ENCODE measurements at places on chromosomes 1 and 21. TPM values are rescaled to one million over a fixed set of nuclear protein-coding genes. Genes with fewer than 3 reads are reported as not detected.

Gene PTPN7
- total RNA-seq: 4.3 TPM

Gene ESPN
- total RNA-seq: not detected

Gene C8B
- not detected for total RNA-seq

- DNase-seq: no peak
Measured at GRCh38 chr1:100861379-100861778, 33.3 kb downstream of the EXTL2 start.

GRCh38 chr1:15075817-15076216 lies 77.7 kb upstream of the TMEM51 start:
- no peak for DNase-seq

GRCh38 chr1:246695136-246695535 lies 29.1 kb upstream of the SCCPDH start:
- no peak for DNase-seq

GRCh38 chr1:180579961-180580611 lies 21.3 kb downstream of the OVAAL start:
- no peak for DNase-seq

DNA sequence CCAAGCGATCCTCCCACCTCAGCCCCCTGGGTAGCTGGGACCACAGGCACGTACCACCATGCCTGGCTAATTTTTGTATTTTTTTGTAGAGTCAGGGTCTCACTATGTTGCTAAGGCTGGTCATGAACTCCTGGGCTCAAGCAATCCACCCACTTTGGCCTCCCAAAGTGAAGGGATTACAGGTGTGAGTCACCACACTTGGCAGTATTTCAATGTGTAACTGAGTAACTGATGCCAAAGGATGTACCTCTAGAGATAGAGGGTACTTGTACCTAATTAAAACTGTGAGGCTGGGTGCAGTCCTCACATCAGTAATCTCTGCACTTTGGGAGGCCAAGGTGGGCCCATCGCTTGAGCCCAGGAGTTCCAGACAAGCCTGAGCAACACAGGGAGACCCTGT lies 258.7 kb upstream of the DMRTA2 start:
- no peak for DNase-seq

GRCh38 chr1:118073648-118074435 lies 111.2 kb downstream of the SPAG17 start:
- no peak for DNase-seq

DNA sequence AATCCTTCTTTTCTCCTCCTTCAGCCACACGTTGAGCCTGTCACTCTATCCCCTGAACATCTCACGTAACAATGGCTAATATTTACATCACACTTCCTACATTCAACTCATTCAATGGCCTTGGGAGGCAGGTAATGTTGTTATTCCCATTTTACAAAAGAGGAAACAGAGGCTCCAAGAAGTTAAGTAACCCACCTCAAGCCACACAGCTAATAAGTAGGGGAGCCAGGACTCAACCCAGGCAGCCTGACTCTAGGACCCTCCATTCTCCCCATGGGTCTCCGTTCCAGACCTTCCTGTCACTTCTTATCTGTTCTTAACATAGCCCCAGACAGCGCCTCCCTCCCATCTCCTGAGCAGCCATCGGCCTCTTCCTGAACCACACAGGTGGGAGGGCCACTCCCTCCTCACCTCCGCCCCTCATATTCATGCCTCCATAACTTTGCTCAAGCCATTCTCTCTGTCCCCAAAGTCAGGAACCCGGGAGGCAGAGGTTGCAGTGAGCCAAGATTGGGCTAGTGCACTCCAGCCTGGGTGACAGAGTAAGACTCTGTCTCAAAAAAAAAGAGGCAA lies 2.2 kb downstream of the PADI4 start:
- no peak for DNase-seq
